GM12892 (cell line): ENCODE measurements at places on chromosomes 5 and 9.

DNA sequence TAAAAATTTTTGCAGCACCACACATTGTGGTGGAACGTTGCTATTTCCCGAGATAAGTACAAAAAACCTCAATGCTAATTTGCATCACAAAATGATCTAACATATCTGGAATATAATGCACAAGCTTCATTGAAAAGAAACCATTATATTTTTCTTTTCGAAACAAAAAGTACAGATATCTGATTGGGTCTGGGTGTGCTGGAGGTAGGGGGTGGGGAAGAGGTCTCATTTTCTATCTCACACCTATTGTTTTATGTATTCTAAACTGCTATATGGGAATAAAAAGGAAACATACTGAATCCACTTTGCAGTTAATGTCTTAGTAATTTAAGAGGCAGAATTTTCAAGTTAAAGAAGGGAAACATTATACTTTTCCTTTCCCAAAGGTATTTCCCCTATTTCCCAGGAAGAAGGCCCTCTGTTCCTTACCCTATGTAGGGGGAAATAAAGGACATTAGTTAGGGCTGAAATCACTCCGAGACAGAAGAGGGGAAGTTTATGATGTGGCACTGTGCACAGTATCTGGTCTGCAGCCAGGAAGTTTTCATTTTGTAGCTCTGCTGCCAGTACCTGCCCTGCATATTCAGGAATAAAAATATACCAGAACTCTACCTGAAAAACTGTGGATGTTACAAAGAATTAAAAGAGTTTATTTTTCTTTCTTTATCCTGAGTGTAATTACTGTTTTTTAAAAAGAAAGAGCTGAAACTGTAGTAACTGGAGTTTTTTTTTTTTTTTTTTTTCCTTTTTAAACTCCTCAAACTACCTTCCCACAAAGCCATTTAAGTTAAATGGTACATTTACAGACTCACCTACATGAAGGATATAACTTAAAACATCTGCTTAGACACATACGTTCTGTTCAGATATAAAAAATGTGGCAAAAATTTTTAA, 7.4 kb downstream of the MEF2C start:
- no peak for DNase-seq

GRCh38 chr5:180474569-180474968, 19.6 kb upstream of the CNOT6 start:
- DNase-seq, result no peak

DNA sequence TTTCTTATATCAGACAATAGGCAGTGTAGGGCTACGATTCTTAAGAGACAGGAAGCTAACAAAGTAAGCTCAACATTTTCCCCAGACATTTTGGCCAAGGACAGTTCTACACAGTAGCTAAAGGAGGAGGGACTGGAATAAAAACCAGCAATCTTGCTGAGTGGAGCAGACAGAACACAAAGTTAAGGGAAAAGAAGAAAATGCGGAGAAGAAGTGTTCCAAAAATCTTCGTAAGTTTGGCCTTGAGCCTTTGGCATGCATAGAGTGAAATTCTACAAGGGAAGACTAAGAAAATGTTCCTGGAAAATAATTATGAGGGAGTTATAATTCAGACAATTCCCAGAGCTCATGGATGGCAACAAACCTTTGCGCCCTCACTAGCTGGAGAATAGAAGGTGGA, 748.0 kb upstream of the CTNND2 start:
- DNase-seq, result no peak

DNA sequence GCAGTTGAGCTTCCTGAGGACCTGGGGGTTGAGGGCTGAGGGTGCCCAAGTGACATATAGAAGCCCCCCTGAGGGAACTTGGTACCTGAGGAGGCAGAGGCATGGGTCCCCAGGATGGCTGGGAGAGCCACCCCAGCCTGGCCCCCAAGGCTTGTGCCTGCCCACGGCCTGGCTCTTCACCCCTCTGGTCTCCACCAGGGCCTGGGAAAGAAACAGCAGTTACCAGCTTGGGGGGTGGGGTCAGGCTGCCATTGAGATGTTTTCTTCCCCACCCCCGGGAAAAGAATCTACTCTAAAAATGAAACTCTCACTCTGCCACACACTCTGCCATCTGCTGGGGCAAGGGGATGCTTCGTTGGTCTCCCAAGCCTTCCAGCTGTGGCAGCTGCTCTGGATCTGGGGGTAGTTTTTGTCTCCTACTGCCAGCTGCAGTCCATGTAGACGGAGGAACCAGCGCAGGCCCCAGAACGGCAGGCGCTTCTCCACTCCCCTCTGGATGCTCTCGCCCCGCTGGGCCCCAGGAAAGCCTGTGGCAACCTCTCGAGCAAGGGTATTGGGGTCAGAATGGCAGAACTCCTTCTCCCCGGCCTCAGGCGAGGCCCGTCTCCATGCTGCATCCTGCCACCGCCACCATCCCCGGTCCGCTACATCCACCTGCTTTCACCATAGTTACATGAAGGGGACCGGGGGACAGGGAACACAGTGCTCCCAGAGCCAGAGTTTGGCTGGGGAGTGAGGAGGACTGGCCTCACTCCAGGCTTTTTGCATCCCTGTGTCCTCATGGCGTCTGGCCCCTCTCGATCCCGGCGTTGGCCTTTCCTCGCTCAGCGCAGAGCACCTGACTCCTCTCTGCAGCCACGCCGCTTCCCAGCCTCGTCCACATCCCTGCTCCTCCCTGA, 123.5 kb downstream of the DAB2IP start:
- no peak for DNase-seq

DNA sequence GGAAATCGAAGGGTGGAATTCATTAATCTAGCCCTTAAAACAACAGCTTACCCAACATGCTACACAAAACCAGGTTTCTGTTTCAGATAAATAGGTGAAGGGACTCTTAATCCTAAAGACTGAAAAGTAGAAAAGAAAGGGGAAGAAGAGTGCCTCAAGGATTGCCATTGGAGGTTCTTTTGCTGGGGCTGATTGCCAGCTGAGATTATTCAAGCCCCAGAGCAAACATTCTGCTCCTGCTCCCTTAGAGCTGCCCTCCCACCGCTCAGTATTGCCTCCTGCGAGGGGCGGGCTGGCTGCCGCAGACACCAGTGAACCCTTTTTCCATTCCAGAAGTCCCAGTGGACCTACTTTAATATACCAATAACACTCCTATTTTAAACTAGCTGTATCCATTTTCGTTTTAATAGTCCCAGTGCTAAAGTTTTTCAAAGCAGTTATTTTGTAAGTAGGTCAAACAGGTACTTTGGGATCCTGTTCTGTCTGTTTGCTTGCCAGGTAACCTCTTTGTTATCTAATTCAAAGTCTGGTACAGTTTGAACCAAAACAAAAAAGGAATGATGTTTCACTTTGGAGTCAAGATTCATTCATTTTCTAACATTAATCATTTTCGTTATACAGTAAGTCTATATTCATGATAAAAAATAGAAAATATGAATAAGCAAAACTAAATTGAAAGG, 38.6 kb downstream of the HMGCS1 start:
- no peak for DNase-seq

- DNase-seq, result no peak
Measured at GRCh38 chr5:150774145-150774544, 4.4 kb upstream of the SMIM3 start.

GRCh38 chr5:68894673-68895072, 199.1 kb upstream of the SLC30A5 start:
- no peak for DNase-seq

GRCh38 chr5:136032564-136032963, 3.8 kb downstream of the TGFBI start:
- DNase-seq, result no peak

GRCh38 chr9:107213561-107214028, 69.5 kb upstream of the RAD23B start:
- peak; percentile 8 for DNase-seq

DNA sequence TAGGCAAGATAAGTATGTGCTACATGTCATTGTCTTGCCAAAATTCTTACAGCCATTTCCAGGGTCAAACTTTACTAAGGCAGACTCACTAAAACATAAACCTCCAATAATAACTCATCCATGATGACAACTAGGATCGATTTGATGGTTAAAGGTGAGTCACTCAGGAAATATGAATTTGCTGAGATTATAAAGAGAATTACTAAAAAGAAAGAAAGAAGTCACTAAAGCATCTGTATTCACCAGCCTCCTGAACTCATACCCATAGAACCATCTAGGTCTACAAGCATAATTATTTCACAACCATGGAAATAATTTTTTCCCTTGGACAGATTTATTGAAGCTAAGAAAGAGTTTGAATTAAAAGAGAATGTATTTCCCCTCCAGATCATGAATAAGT, 258.6 kb downstream of the TLE1 start:
- DNase-seq, result no peak

- no peak for DNase-seq
Measured at GRCh38 chr9:77981332-77981731, 50.3 kb downstream of the GNAQ start.

- DNase-seq, result no peak
Measured at GRCh38 chr9:105483618-105484017, 35.8 kb downstream of the FSD1L start.

GRCh38 chr5:75023368-75024159, 28.8 kb downstream of the GCNT4 start:
- DNase-seq, result no peak

DNA sequence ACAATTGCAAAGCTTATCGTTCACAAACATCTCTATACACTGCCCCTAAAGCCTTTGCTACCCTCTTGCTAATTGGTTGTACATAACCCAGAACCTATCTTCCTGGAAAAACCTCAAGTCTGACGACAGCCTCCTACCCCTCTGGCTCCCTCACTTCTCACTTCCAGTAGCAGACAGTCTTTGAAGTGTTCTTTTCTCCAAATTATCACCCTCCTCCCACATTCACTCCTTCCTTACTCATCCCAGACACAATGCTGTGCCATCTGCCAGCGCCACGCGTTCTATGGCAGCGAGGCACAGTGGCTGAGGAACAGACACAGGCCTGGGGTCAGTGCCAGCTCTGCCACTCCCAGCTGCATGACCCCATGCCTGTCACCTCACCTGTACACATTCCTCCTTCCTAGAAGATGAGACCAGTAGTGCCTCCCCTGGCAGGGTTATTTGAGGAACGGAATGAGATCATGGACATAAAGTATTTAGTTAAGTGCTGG, 27.7 kb downstream of the CLTA start:
- DNase-seq, result no peak

- DNase-seq, result no peak
Measured at GRCh38 chr5:95446560-95447221, 55.5 kb downstream of the FAM81B start.

DNA sequence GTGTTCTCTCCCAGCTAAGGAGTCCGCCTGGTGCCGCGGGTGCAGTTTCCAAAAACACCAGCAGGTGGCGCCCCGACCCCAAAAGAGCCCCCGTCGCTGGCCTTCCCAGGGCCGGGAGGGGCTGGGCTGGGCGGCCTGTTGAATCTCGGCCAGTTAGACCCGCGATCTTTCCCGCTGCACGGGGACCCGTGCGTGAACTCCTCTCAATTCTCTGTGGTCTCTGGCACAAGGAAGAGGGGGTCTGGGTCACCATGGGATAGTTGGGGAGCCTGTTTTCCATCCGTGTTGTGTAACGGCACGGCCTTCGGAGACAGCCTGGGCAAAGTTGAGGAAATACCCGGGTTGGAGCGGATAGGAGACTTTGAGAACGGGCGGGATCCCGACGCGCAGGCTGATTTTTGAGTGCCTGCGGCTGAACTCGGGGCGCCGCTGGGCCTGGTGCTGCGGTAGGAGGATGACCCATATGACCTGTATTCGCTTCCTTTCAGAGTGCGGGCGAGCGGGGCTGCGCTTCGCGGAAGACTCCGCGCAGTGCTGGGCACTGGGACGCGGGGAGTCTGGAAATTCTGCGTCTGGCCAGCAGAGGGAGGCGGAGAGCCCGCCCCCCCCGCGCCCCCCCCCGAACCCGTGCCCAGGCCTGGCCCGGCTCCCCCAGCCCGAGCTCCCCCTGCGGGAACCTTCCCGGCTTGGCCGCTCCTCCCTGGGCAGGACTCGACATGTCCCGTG, 7.9 kb upstream of the PSD2 start:
- DNase-seq, result peak; percentile 98

- no peak for DNase-seq
Measured at GRCh38 chr5:174425964-174426290, 298.5 kb upstream of the MSX2 start.

- no peak for DNase-seq
Measured at GRCh38 chr9:17614250-17614649, 35.4 kb downstream of the SH3GL2 start.

DNA sequence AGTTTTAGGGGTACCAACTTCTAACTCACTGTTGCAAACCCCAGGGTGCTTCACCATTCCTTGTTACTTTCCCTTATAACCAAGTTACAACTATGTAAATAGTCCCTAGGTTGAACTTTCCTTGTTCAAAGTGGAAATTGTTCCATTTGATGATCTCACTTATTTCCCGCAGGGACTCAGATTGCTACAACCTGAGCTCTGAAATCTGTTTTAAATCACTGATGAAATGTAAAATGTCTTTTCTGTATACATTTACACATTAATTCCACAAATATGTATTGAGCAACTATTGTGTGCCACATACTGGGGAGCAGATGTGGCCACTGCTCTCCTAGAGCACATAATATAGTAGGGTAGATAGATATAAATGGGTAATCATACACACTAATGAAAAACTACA, 69.1 kb upstream of the TARS1 start:
- DNase-seq, result no peak

DNA sequence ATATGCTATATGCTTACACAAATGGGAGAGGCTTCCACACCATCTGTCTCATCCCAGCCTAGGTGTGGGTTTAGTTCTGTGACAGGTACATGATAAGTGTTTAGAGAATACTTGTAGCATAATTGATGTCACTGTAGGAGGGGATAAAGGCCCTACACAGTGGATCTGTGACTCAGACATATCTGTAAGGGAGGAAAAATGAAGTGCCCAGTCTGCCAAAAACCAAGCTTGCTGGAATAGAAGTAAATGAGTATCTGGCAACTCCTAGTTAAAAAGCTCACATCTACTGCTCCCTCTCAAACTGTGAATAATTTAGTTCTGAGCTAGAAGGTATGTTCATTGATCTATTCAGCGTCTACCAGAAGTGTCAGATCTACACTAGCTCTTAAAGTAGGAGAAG, 38.9 kb upstream of the FAM174A start:
- no peak for DNase-seq

- no peak for DNase-seq
Measured at GRCh38 chr9:79651251-79651795, 79.6 kb downstream of the TLE4 start.

GRCh38 chr9:3894772-3895171, 369.0 kb upstream of the RFX3 start:
- no peak for DNase-seq

- no peak for DNase-seq
Measured at GRCh38 chr9:4196376-4196775, 103.5 kb downstream of the GLIS3 start.

DNA sequence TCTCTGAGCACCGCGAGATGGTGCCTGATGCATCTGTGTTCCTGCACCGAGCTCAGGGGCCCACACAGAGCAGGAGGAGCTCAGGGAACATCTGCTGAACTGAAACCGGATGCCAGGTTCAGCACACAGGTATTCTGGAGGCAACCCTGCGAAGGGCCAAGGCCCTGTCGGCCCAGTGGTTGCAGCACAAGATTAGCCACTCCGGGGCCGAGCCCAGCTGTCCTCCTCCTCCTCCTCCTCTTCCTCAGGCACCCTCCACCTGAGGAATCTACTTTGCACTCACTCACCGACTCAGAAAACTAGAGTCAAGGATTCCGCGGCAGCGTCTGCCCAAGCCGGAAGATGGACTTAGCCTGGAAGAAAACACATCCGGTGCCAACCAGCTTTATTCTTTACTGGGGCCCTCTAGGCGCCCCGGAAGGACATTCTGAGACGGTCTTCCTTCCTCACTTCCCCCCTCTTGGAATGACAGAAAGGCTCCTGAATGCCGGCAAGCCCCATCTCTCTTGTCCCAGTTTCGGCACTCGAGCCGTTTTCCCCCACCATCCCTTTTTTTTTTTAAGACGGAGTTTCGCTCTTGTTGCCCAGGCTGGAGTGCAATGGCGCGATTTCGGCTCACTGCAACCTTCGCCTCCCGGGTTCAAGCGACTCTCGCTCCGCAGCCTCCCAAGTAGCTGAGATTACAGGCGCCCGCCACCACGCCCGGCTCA, at the start of gene ZBTB6:
Gene ZBTB6 (minus strand): TSS at position 360 of the 710 bp plus-strand sequence. CDS start 1,251 bp downstream, outside the sequence.
- peak; percentile 67 for DNase-seq
